Islet precursor cell (in vitro differentiated cells): ENCODE measurements at places on chromosomes 3 and 15.

- DNase-seq, result no peak
These were observed 72.5 kb downstream of the MAGEF1 start for GRCh38 chr3:184639351-184639750.

DNA sequence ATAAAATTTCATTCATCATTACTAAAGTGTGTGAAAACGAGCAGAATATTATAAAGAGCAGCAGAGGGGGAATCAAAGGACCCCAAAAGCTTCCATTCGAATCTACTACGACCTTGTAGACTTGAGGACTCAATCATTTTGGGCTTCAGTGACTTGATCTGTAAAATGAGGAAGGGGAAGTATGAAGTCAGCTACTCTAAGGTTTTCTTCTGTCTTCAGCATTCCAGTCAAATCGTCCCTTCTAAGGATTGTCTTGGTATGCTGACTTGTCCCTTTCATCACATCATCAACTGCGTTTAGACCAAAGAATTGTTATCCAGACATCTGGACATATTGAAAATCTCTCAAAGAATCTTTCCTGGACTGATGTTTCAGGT is 44.8 kb downstream of the PLD1 start:
- DNase-seq, result no peak

DNA sequence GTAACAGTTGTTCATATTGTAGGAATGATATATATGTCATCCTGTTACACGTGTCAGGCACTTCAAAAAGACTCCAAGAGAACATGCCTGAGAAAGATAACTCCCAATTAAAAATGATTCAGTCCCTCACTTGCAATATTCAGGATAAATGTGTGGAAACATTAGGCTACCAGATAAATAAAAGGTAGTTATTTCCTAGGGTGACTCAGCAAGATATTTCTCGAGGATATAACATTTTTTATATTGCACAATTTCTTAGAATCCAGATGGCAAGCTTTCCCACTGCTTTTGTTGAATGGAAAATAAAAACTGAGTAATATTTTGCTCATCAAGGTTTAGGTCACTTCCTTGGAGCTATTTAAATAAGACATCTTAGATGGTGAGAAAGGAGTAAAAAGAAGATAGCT is 181.4 kb downstream of the GAP43 start:
- no peak for DNase-seq

- no peak for DNase-seq
These were observed 125.4 kb upstream of the MME start for GRCh38 chr3:154954757-154955156.

DNA sequence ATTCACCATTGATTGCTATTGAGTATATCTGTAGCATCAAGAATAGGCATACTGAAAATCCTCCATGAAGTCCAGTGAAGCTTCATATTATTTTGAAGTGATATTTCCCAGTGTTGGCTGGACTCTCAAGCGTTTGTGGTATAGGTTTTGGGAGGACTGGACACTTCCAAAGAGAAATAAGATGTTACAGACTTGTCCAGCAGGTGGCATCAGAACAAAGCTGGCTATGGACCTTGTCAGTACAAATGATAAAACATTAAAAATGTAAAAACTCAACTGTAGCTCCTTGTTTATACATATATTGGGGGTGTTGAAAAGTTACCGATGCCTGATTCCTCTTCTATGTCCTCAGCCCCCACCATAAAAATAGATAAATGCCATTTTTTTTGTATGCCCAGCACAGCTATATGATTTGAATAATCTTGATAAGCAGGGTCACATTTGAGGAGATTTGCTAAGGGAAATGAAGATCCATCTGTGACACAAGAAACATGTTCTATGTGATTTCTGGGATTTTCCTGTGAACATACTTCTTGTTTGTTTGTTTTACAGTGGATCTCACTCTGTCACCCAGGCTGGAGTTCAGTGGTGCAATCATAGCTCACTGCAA is 54.5 kb upstream of the GOLGA6B start:
- no peak for DNase-seq

GRCh38 chr15:57578288-57578900 is 13.3 kb upstream of the MYZAP start:
- peak; percentile 14 for DNase-seq

- no peak for DNase-seq
These were observed 972 bp downstream of the UBA5 start for GRCh38 chr3:132661101-132661500.

GRCh38 chr15:101187820-101188636 is 63.8 kb downstream of the CHSY1 start:
- no peak for DNase-seq

GRCh38 chr3:153023896-153024295 is 138.1 kb upstream of the RAP2B start:
- no peak for DNase-seq

DNA sequence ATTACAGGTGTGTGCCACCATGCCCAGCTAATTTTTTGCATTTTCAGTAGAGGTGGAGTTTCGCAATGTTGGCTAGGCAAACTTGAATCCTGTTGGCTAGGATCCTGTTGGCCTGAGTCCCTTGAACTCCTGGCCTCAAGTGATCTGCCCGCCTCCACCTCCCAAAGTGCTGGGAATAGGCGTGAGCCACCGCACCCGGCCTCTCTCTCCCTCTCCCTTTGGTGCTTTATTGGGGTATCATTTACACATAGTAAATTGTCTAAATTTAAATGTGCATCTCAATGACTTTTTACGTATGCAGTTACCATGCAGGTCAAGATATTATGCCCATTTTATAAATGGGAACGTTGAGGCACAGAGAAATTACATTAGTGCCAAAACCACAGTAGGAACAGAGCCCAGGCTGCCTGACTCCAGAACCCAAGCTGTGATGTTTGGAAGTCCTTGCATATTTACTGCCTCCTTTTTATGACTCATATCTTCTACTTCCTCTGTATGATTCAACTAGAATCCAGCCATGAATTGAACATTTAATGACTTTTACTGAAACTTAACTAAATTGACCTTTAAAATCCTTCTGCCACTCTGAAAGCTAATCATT is 34.0 kb upstream of the RPP14 start:
- DNase-seq, result no peak

DNA sequence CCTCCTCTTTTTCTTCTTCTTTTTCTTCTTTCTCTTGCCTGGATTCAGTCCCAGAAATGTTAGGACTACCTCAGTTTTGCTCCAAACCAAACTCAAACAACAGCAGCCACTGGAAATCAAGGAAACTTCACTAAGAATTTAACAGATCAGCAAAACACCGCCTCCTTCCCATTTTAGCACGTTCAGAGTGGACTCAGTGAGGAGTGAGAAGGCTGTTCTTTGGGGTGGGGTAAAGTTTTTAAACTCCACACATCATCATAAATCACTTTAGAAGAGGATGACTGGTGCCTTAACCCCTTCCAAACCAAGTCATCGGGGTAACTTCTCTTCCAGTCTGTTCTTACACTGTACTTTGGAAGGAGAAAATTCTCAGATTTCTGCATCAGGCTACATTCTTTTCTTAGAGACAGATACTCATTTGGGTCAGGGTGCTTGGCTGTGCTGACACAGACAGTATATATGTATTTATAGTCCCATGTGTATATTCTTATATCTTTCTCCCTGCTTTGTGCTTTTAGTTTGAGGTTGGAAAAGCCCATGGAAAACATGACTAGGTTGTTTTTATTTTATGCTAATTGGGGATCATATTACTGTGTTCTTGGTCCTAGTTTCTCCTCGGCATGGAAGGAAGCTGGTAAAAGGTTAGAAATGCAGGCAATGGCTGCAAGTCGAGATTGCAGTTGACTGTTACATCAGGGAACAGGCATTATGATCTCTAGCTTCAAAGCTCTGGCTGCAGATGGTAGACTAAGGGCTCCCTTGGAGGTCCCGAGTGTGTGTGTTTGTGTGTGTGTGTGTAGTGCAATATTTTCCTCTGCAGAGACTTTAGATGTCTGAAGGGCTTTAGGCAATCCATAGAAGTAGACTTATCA is at the start of gene CCDC80:
TSS of gene CCDC80 (minus strand) at position 214 of the 872 bp plus-strand sequence. CDS start 1,238 bp downstream, outside the sequence.
- peak; percentile 79 for DNase-seq

DNA sequence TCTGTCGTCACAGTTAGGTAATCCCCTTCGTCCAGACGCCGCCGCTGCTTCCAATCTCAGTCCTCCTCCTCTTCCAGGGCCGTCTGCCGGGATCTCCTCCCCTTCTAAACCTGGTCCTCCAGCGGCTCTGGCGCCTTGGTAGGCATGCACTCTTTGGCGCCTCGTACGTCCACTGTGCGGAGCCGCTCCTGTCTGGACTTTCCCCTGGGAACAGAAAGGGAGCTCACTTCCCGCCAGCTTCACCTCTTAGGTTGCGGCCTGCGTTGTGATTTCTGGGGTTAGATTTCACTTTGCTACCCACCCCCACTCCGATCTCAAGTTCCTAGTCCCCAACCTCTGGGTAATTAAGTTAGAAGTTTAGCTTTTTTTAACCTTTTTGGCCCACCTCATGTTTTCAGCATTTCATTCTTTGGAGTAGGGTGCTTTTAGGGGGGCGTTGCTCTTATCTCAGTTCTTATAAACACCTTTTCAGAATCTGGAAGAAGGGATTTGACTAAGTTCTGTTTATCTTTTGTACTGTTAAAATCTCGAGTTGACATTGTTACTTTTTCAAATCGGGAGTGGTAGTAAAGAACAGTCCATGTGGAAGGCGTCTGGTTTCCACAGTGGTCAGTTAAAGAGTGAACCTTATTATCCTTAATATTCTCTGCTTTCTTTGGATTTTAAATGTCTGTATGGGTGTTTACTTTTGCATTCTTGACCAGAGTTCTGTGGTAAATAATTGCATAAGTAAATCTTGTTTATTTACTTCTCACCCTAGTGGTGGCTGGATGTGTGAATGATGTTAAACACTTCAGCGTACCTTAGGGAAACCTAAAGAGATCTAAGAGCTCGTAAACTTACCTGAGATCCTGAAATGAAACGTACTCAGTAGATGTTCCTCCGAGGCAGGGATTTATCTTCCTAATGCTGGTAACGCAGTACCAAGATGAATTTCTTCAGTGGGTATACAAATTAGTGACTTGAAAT is 611 bp downstream of the CTDSPL2 start:
- DNase-seq, result peak; percentile 89

GRCh38 chr3:77869423-77869822 is 829.5 kb downstream of the ROBO2 start:
- no peak for DNase-seq

GRCh38 chr15:38652998-38653397 is 88.4 kb upstream of the RASGRP1 start:
- no peak for DNase-seq

DNA sequence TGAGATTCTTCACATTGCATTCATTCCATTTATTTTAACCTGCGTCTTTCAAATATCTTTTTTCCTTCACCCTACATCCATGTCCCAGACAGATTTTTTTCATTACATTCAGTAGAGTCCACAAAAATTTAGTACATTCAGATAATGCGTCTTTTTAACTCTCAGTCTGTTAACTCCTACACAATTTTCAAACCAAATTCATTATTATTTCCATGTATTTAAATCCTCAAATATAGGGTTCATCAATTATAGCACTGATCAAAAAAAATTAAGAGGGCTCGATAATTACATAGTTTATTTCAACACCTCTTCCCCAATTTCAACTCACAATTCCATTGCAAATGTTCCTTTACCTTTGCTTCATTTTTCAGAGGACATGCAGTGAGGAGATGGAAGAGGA is at the start of gene OR5H6:
TSS of gene OR5H6 (plus strand) at position 301 of the 400 bp plus-strand sequence. CDS start at position 390, 89 bp downstream.
- no peak for DNase-seq
